ENCODE measurements at places on chromosomes 12 and 14.
A peak's percentile ranks its signal among the peaks of the same experiment; 100 is the strongest.

DNA sequence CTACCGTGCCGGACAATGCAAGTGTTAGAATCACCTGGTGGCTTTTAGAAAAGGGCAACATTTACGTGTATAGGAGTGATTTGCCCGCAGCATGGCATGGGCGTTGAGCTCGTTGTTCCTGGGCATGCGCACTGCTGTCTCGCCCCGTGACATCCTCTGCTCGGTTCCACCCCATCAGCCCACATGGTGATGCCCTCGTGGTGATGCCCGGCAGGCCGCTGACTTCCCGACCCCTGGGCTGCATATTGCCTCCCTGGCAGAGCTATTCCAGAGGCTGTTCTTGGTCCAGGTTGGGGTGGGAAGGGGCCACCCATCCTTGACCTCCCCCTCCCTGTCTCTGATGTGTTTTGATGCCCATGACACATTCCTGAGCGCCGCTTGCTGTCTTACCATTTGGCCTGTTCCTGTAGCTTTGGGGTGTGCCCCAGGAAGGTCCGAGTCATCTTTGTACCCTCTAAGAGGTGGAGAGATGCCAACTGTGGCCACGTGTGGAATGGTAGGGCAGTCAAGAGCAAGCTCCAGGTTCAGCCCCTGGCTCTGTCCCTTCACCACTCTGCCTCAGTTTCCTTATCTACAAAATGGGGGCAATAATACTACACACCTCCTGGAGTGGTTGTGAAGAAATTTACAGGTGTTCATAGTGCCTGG is 4.8 kb downstream of the HIP1R start:
- DNase-seq, result no peak

DNA sequence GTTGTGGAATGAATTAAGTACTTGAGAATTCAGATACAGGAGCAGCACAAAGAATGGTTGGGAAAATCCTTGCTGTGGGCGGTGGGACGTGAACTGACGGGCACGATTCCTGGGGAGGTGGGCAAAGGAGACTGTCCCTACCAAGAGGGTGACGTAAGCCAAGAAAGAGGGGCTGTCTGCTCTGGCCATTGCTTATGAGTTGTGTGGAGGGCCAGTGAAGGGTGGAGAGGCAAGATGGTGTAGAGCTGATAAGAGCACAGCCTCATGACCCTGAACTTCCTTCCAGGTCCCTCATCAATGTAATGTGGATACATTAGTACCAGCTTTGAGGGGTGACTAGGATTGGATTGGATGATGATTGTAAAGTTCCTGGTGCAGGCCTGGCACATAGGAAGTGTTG is 50.2 kb downstream of the WDR20 start:
- no peak for DNase-seq

GRCh38 chr12:59517522-59517921 is 78.3 kb upstream of the SLC16A7 start:
- DNase-seq, result no peak

GRCh38 chr14:105929327-105930081 is 403.1 kb downstream of the TMEM121 start:
- DNase-seq, result no peak

DNA sequence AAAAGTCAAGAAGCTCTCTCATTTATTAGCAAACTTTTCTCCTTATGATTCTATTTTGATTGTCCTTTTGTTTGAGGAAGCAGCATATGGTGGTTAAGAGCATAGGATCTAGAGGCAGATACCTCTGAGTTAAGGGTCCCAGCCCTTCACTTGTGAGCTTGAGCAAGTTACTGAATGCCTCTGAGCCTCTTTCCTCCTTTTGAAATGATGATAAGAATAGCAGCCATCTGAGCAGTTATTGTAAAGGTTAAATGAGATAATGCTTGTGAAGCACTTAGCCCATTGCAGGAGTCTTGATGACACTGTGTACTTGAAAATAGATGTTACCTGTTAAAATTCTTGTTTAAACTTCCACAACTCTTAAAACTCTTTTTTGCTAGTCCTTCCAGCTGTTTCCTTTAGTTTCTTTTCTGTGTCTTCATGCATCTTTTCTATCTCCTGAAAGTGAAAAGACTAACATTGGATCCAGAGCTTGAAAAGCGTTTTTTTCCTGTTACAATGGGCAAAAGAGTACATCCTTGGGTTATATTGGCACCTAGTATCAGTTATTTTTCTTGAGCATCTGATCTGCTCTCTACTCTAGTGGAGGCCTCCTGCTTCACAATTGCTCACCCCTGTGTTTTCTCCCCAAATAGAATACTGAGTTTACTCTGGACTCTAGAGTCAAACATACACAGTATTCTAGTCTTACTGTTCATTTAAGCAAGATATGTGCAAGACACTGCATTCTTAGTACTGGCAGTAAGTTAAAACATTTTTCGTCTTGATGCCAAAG is 3.1 kb downstream of the HIF1A start:
- DNase-seq, result no peak

DNA sequence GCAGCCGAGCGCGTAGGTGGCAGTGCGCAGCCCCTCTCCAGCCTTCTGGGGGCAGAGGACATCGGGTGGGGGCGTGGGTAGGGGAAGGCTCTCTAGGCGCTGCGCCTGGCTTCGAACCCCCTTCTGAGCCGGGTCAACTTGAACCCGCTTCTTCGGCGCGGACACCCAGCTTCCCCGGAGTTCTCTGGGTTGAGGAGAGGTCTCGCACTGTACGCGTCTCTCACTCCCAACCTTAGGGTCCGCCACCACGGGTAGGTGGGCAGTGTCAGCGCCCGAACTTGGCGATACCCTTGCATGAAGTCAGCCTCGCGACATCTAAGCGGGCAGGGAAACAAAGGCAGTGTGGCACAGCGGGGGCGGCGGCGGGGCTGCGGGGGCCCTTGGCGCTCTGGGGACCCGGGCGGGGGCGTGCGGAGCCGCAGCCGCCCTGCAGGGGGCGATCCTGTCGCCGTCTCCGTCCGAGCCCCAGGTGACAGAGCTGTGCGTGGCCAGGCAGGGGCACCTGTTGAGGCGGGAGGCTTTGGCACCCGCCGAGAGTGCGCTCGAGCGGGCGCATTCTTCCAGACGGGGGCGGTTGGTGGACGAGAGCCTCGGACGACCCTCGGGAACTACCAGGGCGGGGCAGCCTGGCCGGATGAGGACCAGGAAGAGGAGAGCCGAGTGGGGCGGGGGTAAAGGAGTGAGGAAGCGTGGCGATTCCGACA is 1.1 kb downstream of the GALNT16 start:
- no peak for DNase-seq

DNA sequence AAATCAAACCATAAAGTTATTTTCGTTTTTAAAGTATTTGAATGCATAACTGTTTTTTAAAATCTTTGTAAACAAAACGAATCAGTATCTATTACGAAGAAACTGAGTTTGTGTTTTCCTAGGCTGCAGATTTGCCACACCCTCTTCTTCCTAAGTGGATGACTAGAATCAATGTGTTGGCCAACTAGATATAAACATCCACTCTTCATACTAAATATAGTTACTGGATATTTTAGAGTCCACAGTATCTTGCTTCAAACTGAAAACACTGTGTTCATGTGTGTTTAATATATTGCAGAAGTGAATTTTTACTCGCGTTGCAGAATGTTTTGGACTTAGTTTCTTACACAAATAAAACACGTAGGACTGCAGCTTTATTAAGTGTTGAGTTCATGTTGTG is 63.2 kb downstream of the KLHL28 start:
- no peak for DNase-seq

- no peak for DNase-seq
Observed at GRCh38 chr14:88842414-88842813, 18.0 kb downstream of the TTC8 start.

- no peak for DNase-seq
Observed at GRCh38 chr12:65823513-65824375, 539 bp upstream of the HMGA2 start.

- no peak for DNase-seq
Observed at GRCh38 chr14:56555921-56556570, 23.6 kb upstream of the TMEM260 start.

- DNase-seq, result no peak
Observed at GRCh38 chr12:21881965-21882364, 59.3 kb downstream of the ABCC9 start.

DNA sequence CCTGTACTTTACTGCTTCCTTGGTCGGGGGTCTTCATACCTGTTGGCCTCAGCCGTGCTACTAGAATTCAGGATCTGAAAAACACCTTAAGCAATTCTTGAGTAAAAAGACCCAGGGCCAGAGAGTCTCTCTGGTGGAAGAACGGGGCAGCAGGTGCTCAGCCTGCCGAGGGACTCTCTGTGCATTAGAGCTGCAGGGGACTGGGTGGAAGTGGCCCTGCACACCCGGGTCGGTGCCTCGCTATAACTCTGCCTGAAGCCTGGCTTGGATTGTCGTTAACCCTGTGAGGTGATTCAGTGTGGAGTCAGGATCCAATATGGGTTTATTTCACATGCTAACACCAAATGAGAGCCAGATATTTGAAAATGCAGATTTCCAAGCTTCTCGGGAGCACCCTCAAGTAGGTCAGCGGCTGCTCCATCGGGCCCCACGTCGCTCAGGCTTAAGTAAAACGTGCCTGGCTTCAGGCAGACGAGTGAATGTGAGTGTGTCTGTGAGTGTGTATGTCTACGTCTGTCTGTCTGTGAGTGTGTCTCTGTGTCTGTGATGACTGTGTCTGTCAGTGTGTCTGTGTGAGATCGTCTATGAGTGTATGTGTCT is 35.1 kb upstream of the C14orf180 start:
- DNase-seq, result no peak

- no peak for DNase-seq
Observed at GRCh38 chr12:65022421-65022820, 98.7 kb downstream of the WIF1 start.

DNA sequence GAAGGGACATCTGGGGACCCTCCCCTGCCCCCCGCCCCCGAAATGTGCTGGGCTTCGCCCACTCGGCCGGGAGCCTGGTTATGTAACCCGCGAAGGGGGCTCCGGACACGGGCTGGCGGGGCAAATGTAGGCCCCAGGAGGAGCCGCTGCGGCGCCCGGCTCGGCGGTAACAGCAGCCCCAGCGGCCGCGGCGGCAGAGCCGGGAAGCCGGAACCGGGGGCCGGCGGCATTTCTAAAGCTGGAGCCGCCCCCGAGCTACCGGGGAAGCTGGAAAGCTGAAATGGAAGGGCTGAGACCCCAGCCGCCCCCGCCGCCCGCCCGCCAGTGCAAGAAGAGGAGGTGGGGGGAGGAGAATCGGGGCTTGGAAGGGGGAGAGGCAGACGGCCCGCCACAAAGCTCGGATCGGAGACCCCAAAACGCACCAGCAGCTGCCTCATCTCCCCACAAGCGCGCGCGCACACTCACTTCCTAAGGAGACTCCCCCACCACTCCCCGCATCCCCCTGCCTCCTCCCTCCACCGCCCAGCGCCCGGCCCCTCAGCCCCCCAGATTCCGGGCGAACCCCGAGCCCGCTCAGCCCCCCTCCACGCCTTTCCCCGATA is 1.5 kb downstream of the KDM2B start:
- no peak for DNase-seq

DNA sequence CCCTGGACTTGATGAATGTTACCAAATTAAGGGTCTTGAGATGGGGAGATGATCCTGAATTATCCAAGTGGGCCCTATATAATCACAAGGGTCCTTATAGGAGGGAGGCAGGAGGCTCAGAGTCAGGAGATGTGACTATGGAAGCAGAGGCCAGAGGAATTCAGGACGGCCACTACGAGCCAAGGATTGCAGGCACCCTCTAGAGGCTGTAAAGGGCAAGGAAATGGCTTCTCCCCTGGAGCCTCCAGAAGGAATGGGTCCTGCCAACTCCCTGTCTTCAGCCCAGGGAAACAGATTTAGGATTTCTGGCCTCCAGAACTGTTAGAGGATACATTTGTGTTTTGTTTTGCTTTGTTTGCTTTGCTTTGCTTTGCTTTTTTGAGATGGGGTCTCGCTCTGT is 8.8 kb downstream of the BDKRB1 start:
- no peak for DNase-seq

- DNase-seq, result no peak
Observed at GRCh38 chr14:68785534-68786490, 7.1 kb downstream of the ZFP36L1 start.

GRCh38 chr14:77036484-77037214 is 8.1 kb upstream of the IRF2BPL start:
- DNase-seq, result no peak

- DNase-seq, result no peak
Observed at GRCh38 chr12:113678223-113679119, 206.8 kb upstream of the LHX5 start.

DNA sequence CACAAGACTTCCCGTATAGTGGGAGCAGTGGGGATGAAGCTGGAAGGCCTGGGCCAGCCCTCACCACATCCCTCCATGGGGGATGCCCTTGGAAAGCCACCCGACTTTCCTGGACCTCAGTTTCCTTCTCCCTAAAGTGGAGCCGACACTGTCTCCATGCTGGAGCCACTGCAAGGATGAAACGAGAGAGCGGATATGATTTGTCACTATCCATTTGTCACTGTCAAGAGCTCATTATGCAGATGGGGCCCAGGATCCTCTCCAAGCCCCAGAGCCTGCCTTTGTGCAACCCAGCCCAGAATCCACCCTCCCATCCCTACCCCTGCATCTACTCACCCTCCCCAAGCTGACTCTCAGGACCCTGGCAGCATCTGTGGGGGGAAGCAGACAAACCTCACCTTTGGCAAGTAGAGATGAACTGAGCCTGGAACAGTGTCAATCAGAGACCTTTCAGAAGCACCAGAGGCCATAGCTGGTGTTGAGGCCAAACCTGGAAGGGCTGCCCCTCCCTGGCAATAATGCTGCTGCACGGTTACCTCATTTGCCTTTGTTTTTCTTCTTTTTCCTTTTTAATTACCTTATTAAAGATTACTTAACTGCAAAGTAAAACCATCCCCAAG is 287.7 kb upstream of the RTL1 start:
- no peak for DNase-seq

- no peak for DNase-seq
Observed at GRCh38 chr12:121915841-121916321, 2.5 kb upstream of the CFAP251 start.

DNA sequence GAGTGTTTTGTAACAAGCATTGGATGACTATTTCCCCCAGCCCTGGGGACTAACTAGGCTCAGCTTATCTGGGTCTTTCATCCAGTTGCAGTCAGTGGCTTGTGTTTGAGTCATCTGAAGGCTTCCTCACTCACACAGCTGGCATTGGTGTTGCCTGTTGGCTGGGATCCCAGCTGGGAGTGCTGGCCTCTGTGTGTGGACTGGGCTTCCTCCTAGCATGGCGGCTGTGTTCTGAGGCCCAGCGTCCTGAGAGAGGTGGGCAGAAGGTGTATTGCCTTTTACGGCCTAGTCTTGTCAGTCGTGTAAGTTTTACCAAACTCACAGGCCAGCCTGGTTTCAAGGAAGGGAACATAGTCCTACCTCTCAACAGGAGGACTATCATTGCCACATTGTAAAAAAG is 28.3 kb upstream of the PPP2R5C start:
- DNase-seq, result peak; percentile 20

DNA sequence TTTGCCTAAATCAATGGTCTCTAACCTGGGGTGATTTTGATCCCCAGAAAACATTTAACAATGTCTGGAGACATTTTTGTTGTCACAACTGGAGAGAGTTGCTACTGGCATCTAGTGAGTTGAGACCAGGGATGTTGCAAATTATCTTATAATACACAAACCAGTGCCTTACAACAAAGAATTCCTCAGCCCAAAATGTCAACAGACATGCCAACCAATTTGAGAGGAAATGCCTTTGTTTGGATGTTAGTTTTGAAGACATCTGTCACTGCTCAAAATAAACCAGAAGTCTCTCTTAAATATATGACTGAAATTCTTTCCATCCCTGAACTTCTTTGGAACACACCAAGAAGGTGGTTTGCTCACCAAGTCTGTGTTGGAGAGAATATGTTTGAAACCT is 336.9 kb upstream of the ATP2B1 start:
- no peak for DNase-seq

GRCh38 chr14:77043984-77044485 is 15.5 kb upstream of the IRF2BPL start:
- no peak for DNase-seq
